ENCODE measurements at places on chromosomes 7 and 10.

DNA sequence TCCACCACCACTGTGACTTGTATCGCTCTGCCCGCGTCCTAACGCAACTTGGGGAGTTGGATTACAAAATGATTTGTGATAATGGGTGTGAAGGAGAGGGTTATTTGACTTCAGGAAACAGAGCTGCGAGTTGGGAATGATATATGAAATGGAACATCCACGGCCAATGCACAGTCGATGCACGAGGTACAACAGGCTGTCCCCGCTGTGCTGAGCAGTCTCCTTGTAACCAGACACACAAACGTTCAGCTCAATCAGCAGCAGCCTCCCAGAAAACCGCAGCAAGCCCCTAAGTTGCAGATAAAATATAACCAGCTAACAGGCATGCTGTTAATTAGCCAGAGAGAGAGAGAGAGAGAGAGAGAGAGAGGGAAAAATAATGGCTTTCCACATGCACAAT, 332.7 kb upstream of the MGMT start:
- no peak for DNase-seq

GRCh38 chr7:34759477-34760125, 101.6 kb downstream of the NPSR1 start:
- DNase-seq: no peak

- DNase-seq: no peak
Observed at GRCh38 chr7:138008588-138009349, 6.9 kb upstream of the CREB3L2 start.

DNA sequence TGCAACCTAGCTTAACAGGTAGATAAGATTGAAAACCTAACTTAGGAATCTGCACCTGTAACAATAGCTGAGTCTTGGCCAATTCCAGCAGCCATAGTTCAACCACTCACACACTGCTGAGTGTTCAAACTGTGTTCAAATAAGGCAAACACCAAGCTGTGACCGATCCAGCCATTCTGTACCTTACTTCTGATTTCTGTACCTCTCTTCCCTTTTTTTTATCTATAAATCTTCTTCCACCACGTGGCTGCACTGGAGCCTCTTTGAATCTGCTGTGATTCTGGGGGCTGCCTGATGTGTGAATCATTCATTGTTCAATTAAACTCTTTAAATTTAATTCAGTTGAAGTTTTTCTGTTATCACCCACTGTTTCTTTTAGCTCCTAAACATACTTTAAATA, 15.7 kb upstream of the FOXL3 start:
- no peak for DNase-seq

GRCh38 chr10:58152673-58153263, 114.9 kb downstream of the IPMK start:
- DNase-seq: no peak

DNA sequence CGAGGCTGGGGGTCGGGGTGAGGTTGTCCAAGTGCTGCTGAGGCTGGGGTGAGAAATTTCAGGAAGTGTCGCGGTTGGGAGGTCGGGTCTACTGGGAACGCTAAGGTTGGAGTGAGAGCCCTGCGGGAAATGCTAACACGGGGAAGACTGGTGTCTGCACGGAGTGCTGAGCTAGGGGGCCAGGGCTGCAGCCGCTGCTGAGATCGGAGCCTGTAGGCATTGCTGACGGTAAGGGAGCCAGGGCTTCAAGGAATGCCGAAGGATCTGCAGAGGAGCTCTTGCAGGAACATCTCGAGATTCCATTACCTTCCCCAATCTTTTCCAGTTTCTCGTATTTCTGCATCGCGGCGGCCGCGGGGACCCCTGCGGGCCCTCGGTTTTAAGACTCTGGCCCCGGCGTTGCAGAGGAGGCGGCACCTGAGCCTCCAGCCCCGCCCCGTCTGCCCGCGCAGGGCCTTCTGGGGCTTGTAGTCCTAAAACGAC, at the start of gene CDK5:
CDK5 (minus strand) TSS at position 392 of the 483 bp plus-strand sequence; CDS start at position 343, 49 bp downstream.
- no peak for DNase-seq

GRCh38 chr10:71349406-71349805, 30.3 kb downstream of the SLC29A3 start:
- DNase-seq: no peak

Measured in activated CD8-positive, alpha-beta memory T cell treated with anti-CD3 and anti-CD28 coated beads for 1 hour (primary cell).